KG1 (cell line): ENCODE measurements at places on chromosomes 1 and 21.

DNA sequence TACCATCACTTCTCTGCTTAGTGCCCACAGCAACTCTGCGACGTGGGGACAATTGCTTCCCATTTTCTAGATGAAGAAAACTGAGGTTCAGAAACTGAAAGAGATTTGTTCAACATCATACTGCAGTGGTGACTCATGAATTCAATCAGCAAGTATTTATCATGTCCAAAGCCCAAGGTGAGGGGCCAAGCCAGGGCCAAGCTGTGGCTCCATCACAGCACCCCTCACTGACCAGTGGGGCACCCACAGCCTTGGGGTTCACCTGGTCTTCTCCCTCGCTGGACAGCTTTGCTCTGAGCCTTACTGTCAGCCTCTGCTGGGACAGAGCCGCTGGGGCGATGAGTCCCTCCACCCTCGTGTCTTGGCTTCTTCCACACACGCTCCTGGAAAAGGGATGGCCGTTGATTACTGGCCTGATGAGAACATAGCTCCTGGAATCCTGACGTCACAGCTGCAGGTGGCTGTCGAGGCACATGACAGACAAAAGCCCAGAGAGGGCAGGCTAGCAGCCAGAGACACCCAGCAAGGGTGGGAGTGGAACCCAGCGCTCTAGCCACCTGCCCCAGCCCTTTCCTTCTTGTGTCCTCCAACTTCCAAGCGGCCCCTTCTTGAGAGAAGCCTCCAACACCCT is 6.2 kb downstream of the EDN2 start:
- no peak for DNase-seq

GRCh38 chr1:67418839-67419586 is 11.2 kb downstream of the SERBP1 start:
- DNase-seq = no peak

DNA sequence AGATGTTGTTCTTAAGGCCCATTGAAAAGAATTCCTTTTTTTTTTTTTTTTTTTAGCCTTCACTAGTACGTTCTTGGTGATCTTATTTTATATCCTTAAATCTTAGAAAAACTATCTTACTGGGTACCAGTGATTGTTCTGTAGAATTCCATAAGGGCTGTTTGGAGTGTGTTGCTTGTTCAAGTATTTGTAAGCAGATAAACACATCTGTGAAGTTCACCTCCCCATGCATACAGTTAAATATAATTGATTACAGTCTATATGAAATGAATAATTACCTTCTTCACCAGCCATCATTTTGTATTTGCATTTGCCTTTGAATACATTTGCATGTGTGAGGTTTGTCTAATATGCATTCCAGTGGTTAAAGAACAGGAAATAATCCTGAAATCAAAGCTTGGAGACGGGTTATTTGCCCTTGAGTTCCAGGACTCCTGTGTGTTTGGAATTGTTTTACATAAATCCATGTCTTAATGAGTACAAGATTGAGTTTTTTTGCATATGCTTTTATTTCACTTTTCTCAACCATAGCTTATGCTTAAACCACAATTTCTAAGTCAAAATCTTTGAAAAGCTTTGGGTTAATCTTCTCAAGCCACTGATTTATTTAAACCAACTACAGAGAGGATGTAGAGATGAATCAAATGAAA is 73.1 kb downstream of the VPS13D start:
- no peak for DNase-seq

GRCh38 chr1:116131866-116132605 is 20.8 kb downstream of the MAB21L3 start:
- no peak for DNase-seq
